ENCODE measurements at places on chromosomes 3 and 15.

- DNase-seq: peak; percentile 11
Observed at GRCh38 chr3:40120806-40121205, 188.7 kb upstream of the EIF1B start.

DNA sequence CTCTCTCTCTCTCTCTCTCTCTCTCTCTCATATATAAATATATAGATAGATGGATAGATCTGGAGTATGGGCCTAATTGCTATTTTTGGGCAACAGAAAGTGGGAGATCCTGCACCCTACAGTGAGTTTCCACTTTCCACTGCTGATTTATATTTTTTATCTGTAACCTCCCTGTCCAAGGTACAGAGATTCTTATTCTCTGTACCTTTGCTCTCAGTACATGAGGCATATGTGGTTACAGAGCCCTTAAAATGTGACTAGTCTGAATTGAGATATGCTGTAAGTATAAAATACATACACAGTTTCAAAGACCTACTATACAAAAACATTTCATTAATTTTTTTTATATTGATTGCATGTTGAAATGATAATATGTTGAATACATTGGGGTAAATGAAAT, 51.1 kb upstream of the FOXP1 start:
- no peak for DNase-seq

GRCh38 chr15:32993285-32993684, 201.2 kb downstream of the FMN1 start:
- no peak for DNase-seq

GRCh38 chr3:135576751-135577150, 388.8 kb upstream of the PPP2R3A start:
- no peak for DNase-seq

DNA sequence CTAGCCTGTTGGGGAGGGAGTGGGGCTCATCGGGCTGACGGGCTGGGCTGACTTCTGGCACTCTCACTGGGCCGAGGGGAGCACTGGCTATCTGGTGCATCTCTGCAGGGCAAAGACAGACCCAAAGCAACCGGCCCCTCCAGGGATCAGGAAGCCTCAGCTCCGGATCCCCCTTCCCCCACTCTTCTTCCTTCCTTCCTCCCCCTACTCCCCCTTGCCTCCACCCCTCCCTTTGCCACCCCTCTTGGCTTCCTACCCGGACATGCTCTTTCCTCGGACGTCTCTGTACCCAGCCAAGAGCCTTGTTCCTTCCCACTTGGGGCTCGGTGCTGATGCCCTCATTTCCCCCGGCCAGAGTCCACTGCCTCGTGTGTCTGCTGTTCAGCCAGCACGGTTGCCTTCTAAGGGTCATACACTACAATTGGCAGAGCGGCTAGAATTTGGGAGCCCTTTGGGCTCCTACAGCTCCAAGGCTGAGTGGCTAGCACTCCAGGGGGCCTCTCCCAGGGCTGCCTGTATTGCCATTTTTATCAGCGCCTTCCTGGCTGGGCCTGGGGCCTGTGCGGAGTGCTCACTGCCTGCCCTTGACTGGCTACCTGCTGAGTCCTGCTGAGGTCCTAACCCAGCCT, 10.9 kb downstream of the SEMA3F start:
- no peak for DNase-seq

GRCh38 chr3:178084938-178085816, 451.1 kb upstream of the KCNMB2 start:
- peak; percentile 14 for DNase-seq

GRCh38 chr15:83206526-83207008, 1.1 kb downstream of the HDGFL3 start:
- DNase-seq: peak; percentile 9

GRCh38 chr15:51576286-51576850, 46.2 kb downstream of the DMXL2 start:
- no peak for DNase-seq

GRCh38 chr3:49844464-49845183, 11.7 kb downstream of the TRAIP start:
- DNase-seq: no peak

GRCh38 chr3:50388016-50388719, 28.8 kb upstream of the TMEM115 start:
- DNase-seq: no peak

GRCh38 chr3:150370122-150370602, 37.9 kb upstream of the TSC22D2 start:
- DNase-seq: peak; percentile 98

DNA sequence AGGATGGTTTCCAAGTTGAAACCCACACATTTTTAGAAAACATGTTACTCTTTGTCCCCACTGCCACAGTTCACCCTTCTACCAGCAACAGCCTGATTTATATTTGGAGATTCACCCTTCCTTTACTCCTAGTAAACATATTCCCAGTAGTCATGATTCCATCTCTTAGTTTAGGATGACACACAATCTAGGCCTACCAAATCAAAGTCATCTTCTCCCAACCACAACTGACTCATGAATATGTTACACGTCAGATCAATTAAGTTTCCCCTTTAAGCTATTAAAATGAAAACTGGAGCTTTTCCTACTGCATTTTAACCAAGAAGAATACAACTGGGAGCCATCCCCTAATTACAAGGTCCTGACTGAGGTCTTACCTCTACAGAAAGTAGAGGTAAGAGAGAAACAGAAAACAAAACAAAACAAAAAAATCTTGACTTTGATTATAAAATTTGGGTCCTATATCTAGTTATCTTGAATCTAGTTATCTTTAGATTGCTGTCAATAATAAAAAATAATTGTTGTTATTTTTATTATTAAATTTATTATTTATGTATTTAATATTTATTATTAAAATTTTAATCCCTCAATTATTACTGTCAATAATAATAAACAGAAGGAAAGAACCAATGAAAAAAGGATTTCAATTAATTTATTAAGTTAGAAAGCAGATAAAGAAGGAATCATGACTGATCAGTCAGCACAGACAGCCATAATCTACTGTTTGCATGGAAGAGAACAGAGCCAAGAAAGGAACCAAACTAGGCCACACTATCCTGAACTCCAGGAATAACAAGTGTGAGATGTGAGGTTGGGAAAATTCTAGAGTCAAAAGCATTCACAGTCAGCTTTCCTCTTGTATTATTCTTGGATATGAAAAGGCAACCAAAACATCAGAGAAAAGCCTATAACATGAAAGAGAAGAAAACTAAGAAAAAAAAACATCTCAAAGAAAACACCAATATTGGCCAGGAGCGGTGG, 12.5 kb downstream of the DPH6 start:
- DNase-seq: no peak

DNA sequence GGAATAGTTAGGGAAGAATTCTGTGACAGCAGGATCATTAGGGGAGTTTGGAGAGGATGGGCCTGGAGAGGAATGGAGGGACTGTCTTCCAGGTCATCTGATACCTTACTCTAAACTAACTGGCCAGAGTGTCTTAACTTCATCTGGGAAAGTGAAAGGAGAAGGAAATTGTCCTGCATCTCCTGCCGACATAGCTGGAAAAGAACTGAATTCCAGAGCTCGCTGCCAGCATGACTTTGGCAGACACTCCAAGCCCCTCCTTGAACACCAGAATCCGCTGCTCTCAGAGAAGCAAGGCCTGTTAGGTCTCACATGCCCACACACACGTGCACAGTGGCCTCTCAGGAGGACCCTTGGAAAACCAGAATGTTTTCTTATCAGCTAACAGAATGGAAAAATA, 10.5 kb downstream of the ABI3BP start:
- no peak for DNase-seq

DNA sequence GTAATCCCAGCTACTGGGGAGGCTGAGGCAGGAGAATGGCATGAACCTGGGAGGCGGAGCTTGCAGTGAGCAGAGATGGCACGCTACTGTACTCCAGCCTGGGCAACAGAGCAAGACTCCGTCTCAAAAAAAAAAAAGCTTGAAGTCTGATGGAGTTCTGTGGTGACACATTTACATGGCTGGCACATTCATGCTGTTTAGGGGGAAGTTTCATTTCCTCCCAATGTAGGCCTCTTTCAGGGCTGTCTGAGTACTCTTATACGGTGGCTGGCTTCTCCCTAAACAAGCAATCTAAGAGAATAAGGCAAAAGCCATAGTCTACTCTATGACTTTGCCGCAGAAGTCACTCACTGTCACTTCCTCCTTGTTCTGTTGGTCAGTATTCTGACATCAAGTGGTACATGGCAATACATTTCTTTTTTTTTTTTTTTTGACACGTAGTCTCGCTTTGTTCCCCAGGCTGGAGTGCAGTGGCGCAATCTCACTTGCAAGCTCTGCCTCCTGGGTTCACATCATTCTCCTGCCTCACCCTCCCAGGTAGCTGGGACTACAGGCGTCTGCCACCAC, 41.2 kb downstream of the OIP5 start:
- DNase-seq: no peak

GRCh38 chr3:124858275-124858674, 28.9 kb downstream of the ITGB5 start:
- DNase-seq: peak; percentile 36

DNA sequence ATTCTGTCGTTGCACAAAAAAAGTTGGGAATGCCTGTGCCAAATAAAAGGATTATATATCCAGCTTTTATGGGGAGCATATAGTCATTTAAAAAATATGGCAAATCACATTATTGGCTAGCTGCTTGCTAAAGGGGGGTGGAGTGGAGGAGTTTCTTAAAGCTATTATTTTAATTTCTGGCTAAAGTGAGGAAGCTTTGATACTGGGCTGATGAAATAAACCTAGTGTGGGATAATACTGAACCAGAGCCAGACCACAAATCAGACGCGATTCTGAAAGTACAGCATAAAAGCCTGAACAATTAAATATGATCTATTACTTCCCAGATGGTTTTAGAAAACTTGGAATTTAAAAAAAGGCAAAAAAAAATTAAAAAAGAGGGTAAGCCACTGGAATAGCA, 14.4 kb downstream of the POLR2M start:
- DNase-seq: no peak

Measured in A172 (cell line).